MCF 10A (cell line): ENCODE measurements at places on chromosomes 16 and 17. TPM values are rescaled to one million over a fixed set of nuclear protein-coding genes. Genes with fewer than 3 reads are reported as not detected.

DNA sequence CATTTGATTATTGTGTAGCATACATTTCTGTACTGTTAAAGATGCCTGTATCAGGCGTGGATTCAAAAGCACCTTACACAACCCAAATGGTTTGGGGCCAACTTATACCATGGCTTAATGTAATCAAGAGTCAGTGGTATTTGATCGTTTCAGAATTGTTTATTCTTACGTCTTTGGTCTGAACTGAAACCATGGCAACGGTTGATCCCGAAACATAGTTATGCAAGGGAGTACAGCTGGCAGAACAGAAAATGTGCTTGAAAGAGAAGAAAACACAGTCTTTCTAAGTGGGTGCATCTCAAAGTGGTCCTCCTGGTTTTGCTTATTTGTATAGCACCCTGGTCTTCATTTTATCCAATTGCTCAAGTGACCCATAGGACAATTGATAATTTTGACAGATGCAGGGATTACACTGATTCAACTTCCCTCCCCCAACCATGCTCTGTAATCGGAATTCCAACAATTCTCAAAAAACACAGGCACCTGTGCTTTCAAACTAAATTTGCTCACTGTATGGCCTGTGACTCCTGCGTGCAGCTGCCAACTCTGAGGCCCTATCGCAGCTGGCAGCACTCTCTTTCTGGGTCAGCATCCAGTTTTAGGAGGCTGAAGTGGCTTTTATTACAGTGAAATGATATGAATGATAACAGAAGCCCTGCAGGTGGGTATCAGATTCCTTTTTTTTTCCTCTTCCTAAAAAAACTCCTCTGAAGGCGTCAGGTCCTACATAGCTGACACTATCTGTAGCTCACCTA lies 77.0 kb upstream of the AXIN2 start:
- no peak overlapping the region for H3K4me3 ChIP-seq
- no peaks in the 10 kb centered on the region for H3K27me3 ChIP-seq
- no peaks in the 10 kb centered on the region for H3K36me3 ChIP-seq
- H3K27ac ChIP-seq: no peak overlapping the region
- no peak for DNase-seq
- H3K4me1 ChIP-seq: no peaks in the 10 kb centered on the region

DNA sequence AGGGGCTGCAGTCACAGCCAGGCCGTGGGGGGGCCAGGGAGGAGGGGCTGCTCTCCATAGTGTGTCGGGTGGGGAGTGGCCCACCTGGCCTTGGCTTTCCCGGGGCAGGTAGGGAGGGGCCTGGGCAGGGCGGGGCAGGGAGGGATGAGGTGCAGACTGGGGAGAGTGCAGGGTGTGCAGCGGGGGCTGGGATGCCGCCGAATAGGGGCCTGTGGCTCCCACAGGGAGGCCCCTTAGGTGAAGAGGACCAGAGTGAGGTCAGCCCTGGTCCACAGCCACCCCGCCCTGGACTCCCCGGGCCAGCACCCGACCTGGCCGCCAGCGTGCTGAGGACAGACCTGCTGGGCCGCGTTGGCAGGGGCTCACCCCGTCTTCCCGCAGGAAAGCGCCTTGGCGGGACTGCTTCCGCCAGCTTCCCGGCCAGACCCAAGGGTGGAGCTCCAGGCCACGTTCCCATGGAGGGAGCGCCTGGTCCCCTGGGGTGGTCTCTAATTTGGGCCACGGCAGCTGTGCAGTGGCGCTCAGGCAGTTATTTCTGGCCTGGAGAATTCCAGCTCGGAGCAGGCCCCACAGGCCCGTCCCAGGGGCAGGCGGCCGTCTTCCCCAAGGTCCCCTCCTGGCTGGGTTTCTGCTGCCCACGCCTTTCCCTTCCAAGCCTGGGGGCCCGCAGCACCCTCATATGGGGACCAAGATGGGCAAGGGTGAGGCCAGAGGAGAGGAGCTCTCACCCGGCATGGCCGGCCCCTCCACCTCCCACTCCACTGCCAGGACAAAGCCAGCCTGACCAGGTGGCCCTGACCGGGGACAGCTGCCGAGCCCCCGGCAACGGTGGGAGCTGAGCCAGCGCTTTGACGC lies 27.9 kb downstream of the CACNA1H start:
- H3K36me3 ChIP-seq: no peaks in the 10 kb centered on the region
- no peaks in the 10 kb centered on the region for H3K27me3 ChIP-seq
- no peak overlapping the region for H3K27ac ChIP-seq
- no peak overlapping the region for H3K4me3 ChIP-seq
- H3K4me1 ChIP-seq: no peaks in the 10 kb centered on the region

- H3K27ac ChIP-seq: no peak overlapping the region
- H3K4me1 ChIP-seq: no peaks in the 10 kb centered on the region
- no peaks in the 10 kb centered on the region for H3K27me3 ChIP-seq
- no peak overlapping the region for H3K4me3 ChIP-seq
Measured at GRCh38 chr16:48044117-48044516, 111.7 kb downstream of the ABCC12 start.

GRCh38 chr17:41660221-41660711 lies 28.4 kb upstream of the EIF1 start:
- H3K27ac ChIP-seq: no peak overlapping the region
- H3K4me3 ChIP-seq: no peak overlapping the region
- peaks cover 58% of the 10 kb centered on the region for H3K4me1 ChIP-seq
- H3K36me3 ChIP-seq: peaks cover 6% of the 10 kb centered on the region
- no peaks in the 10 kb centered on the region for H3K27me3 ChIP-seq

Gene C16orf96
- total RNA-seq: not detected in 2 replicates

Gene ADAP2
- 1.3 and 2.2 TPM in 2 replicates for total RNA-seq

DNA sequence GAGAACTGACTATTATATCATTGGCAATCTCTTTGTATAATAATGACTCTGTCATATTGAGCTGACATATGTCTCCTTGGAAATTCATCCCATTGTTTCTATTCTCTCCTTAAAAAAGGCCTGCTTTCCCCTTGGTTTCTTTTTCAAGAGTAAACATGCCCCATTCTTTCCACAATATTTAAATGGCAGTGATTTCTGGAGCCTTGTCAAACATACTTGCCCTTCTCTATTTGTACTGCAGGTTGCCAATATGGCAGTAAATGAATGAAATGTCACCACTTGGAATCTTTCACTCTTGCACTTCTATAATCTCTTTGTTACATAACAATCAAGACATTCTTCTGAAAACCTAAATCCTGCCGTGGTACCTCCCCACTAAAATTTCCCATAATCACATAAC lies 1265.1 kb upstream of the CDH8 start:
- DNase-seq: no peak
- H3K4me1 ChIP-seq: no peaks in the 10 kb centered on the region
- H3K27me3 ChIP-seq: no peaks in the 10 kb centered on the region
- H3K4me3 ChIP-seq: no peak overlapping the region
- H3K36me3 ChIP-seq: no peaks in the 10 kb centered on the region

GRCh38 chr17:16942141-16943031 lies 29.5 kb downstream of the TNFRSF13B start:
- H3K27ac ChIP-seq: no peak overlapping the region
- peaks cover 75% of the 10 kb centered on the region for H3K27me3 ChIP-seq

DNA sequence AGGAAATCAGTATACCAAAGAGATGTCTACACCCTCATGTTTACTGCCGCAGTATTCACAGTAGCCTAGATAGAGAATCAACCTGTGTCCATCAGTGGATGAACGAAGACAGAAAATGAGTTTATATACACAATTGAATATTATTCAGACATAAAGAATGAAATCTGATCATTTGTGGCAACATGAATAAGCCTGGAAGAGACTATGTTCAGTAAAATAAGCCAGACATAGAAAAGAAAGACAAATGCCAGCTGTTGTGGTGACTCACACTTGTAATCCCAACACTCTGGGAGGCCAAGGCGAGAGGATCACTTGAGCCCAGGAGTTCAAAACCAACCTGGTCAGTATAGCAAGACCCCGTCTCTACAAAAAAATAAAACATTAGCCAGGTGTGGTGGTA lies 16.1 kb downstream of the NUDT16L1 start:
- H3K4me3 ChIP-seq: no peak overlapping the region
- H3K4me1 ChIP-seq: no peaks in the 10 kb centered on the region
- H3K36me3 ChIP-seq: peaks cover 76% of the 10 kb centered on the region
- H3K27me3 ChIP-seq: no peaks in the 10 kb centered on the region

Gene CCDC78
- 4.6 and 6.0 TPM in 2 replicates for total RNA-seq

- no peak for DNase-seq
- peaks cover 64% of the 10 kb centered on the region for H3K36me3 ChIP-seq
- H3K27ac ChIP-seq: peak overlapping the region; percentile 3
- H3K4me1 ChIP-seq: peaks cover 6% of the 10 kb centered on the region
- H3K4me3 ChIP-seq: no peak overlapping the region
Measured at GRCh38 chr17:37133136-37133535, 184.4 kb downstream of the AATF start.

- no peaks in the 10 kb centered on the region for H3K27me3 ChIP-seq
- H3K4me1 ChIP-seq: no peaks in the 10 kb centered on the region
- no peak overlapping the region for H3K4me3 ChIP-seq
Measured at GRCh38 chr17:1890758-1891450, 61.1 kb downstream of the RPA1 start.

Gene RDM1
- total RNA-seq: 0.44 and 2.6 TPM in 2 replicates

Gene HOXB1
- total RNA-seq: not detected in 2 replicates

DNA sequence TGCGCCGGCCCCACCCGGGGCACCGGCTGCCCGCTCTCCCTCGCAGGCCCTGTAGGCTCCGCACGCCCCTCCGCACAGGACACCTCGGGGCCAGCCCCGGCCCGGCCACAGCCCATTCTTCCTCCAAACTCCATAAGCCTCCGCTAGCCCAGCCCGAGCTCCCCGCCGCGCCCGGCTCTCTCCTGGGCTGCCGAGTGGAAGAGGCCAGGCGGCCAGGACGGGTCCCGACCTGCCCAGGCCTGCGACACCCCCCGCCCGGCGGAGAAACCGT lies 397 bp downstream of the NCOR1 start:
- H3K4me3 ChIP-seq: peak overlapping the region; percentile 99
- peak overlapping the region; percentile 84 for H3K27ac ChIP-seq
- DNase-seq: no peak
- no peaks in the 10 kb centered on the region for H3K27me3 ChIP-seq

GRCh38 chr17:72422204-72422504 lies 301.3 kb downstream of the SOX9 start:
- peaks cover 53% of the 10 kb centered on the region for H3K4me1 ChIP-seq
- no peak overlapping the region for H3K4me3 ChIP-seq
- no peak for DNase-seq
- H3K36me3 ChIP-seq: peaks cover 74% of the 10 kb centered on the region
- no peaks in the 10 kb centered on the region for H3K27me3 ChIP-seq

DNA sequence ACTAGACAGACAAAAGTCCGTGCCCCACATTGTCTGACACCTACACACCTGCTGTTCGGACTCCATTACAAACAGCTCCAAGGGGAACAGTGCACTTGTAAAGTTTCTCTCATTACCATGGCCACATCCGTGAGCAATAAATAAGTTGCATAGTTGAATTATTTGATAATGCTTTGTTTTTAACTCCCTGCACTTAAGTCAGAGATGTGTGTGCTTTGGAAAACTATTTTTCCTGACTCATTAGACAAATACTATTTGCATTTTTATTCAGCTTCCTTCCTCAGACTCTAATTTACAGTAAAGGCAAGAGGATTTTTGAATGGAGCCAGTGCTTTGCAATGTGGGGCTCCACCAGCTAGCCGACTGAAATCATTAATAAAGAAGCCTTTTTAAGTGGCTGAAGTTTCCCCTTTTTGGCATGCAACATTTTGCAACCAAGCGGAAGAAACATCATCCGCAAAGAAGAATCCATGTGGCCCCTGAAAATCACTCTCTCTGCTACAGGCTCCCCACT lies 6.5 kb upstream of the CCL2 start:
- no peak overlapping the region for H3K4me3 ChIP-seq
- no peaks in the 10 kb centered on the region for H3K27me3 ChIP-seq

GRCh38 chr16:1530349-1530882 lies 3.0 kb upstream of the TMEM204 start:
- no peak overlapping the region for H3K27ac ChIP-seq
- no peak overlapping the region for H3K4me3 ChIP-seq
- no peaks in the 10 kb centered on the region for H3K4me1 ChIP-seq
- no peaks in the 10 kb centered on the region for H3K27me3 ChIP-seq
- DNase-seq: no peak

Gene ORC6
- total RNA-seq: 17.0 and 23.2 TPM in 2 replicates

Gene KRTAP3-1
- total RNA-seq: not detected in 2 replicates

Gene SENP3
- 66.9 and 67.3 TPM in 2 replicates for total RNA-seq

Gene MYH13
- total RNA-seq: not detected in 2 replicates

DNA sequence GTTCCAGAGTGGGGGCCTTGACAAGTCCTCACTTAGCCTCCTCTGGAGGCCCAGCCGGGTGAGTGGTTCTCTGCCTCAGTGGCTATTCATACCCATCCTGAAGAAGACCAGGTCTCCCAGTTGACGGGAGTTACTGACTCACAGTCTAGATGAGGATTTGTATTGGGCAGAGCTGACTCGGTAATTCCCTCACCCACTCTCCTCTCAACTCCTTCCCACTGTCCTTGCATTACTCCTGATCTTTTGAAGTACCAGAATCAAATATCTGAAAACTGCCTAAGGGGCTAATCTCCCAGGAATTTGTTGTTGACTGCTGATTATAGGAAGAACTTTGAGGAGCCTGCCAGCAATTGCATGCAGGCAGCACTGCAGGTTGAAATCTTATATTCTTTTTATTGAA lies 14.2 kb downstream of the SAP30BP start:
- no peaks in the 10 kb centered on the region for H3K27me3 ChIP-seq
- H3K4me1 ChIP-seq: peaks cover 53% of the 10 kb centered on the region
- H3K36me3 ChIP-seq: peaks cover 26% of the 10 kb centered on the region
- DNase-seq: peak; percentile 58
- H3K27ac ChIP-seq: peak overlapping the region; percentile 91

DNA sequence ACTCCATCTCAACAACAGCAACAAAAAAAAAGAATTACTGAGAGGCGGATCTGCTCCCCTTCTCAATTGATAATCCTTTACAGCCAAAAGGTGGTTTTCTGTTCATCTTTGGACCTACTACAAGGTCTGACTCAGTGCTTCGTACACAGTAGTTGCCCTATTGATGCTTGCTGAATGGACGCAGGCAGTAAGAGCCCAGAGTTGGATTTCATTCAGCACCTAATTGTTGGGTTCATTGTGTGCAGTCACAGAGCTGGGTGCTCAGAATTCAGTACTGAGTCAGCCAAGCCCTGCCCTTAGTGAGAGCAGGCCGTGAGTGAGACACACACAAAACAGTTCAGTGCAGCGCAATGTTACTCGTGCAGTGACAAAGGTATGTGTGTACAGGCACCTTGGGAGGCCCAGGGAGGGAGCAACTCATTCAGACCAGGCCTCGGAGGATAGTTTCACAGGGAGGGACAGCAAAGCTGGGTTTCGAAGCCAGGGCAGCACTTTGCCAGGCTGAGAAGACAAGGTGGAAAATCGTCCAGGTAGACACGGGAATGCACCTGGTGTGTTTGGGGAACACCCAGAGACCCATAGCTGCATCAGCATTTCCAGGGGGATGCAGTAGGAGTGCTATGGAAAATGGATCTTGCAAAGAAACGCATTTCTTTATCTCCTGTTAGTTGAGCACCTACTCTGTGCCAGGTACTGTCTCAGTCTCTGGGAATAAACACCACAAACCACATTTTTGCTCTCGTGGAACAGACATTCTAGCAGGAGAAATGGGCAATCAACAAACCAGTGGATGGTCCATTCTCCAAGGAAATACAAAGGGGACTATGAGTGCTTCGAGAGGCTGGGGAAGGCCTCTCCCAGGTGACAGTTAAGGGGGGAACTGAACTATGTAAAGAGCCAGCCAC lies 18.1 kb upstream of the KRT17 start:
- H3K27me3 ChIP-seq: no peaks in the 10 kb centered on the region
- peak overlapping the region; percentile 51 for H3K27ac ChIP-seq
- H3K36me3 ChIP-seq: no peaks in the 10 kb centered on the region
- peaks cover 15% of the 10 kb centered on the region for H3K4me1 ChIP-seq

GRCh38 chr16:79188739-79189122 lies 411.8 kb downstream of the MAF start:
- no peak for DNase-seq
- peaks cover 4% of the 10 kb centered on the region for H3K27me3 ChIP-seq
- no peaks in the 10 kb centered on the region for H3K36me3 ChIP-seq

- H3K4me3 ChIP-seq: no peak overlapping the region
- DNase-seq: peak; percentile 62
- no peaks in the 10 kb centered on the region for H3K4me1 ChIP-seq
- no peaks in the 10 kb centered on the region for H3K36me3 ChIP-seq
- H3K27ac ChIP-seq: no peak overlapping the region
Measured at GRCh38 chr16:66228792-66229191, 137.7 kb upstream of the CDH5 start.
